ENCODE measurements at places on chromosomes 16 and 17. TPM values are rescaled to one million over a fixed set of nuclear protein-coding genes. Genes with fewer than 3 reads are reported as not detected.

DNA sequence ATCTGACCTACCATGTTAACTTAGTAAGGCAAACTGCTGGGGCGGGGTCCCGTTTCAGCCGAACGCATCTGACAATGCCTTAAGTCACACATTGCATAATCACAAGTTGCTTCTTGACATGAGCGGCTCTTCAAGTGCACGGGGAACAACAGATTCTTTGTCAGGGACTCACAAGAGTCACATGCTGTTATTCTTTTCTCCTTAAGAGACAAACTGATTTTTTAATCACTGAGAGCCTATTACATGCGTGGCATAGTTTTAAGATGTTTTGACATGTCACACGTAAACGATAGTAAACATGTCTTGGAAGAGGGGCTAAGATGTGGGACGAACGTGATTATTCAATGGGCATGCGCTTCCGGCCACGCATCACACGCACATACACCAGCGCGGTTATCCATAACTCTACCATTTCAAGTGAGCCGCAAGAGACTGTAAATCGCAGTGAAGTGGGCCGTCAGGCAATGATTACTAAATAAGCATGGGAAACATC lies 63.4 kb downstream of the ADCY9 start:
- H3K27ac ChIP-seq = no peak overlapping the region
- no peak overlapping the region for H3K4me3 ChIP-seq
- H3K4me1 ChIP-seq = no peaks in the 10 kb centered on the region
- no peak for DNase-seq
- H3K27me3 ChIP-seq = no peaks in the 10 kb centered on the region

DNA sequence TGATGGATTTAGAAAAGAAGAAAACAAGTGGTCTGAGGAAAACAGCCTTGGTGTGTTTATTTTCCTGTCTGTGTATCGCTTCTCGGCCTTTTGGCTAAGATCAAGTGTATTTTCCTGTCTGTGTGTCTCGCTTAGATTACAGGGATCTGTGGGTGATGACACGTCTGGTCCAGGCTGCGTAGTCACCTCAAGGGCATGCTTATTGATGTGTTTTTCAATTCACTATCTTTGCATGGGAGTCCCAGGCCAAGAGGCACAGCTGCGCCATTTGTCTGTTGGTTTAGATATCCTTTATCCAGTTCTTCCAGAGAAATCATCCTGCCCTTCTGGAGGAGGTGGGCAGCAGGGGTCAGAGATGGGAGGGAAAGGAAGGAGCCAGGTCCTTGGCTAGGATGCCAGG lies 47.1 kb upstream of the STH start:
- peaks cover 11% of the 10 kb centered on the region for H3K4me1 ChIP-seq
- no peak for DNase-seq
- no peak overlapping the region for H3K27ac ChIP-seq
- H3K27me3 ChIP-seq = peaks cover 3% of the 10 kb centered on the region
- no peaks in the 10 kb centered on the region for H3K36me3 ChIP-seq

GRCh38 chr17:74862108-74862901 lies 2.6 kb upstream of the GRIN2C start:
- H3K4me3 ChIP-seq = no peak overlapping the region
- no peaks in the 10 kb centered on the region for H3K36me3 ChIP-seq
- DNase-seq = peak; percentile 54
- H3K27me3 ChIP-seq = peaks cover 22% of the 10 kb centered on the region
- H3K4me1 ChIP-seq = peaks cover 29% of the 10 kb centered on the region

DNA sequence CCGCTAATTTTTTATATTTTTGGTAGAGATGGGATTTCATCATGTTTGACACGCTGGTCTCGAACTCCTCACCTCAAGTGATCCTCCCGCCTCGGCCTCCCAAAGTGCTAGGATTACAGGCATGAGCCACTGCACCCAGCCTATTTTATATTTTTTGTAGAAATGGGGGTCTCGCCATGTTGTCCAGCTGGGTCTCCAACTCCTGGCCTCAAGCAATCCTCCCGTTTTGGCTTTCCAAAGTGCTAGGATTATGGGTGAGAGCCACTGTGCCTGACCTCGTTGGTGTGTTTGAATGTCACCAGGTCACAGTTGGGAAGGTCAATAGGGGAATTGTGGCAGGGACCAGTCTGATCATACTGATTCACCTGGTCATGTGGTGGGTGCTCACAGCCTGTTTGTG lies 56.7 kb upstream of the NKD1 start:
- H3K4me1 ChIP-seq = no peaks in the 10 kb centered on the region
- H3K4me3 ChIP-seq = no peak overlapping the region
- H3K27me3 ChIP-seq = no peaks in the 10 kb centered on the region
- H3K27ac ChIP-seq = no peak overlapping the region
- no peak for DNase-seq

DNA sequence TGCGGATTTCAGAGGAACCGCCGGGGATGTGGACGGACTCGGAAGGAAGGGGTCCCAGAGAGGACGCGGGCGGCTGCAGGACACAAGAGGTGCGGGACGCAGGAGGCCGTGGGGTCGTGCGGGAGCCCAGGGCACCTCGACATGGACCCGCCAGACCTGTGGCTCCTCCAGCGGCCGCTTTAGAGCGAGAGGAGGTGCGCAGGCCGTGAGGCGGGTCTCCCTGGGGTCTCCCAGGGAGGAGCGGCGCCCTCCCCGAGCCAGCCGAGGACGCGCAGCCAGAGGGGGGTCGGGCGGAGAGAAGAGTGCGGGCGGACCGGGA lies 6.8 kb upstream of the FLYWCH1 start:
- no peaks in the 10 kb centered on the region for H3K36me3 ChIP-seq
- DNase-seq = no peak
- H3K27me3 ChIP-seq = no peaks in the 10 kb centered on the region
- H3K27ac ChIP-seq = peak overlapping the region; percentile 63
- H3K4me3 ChIP-seq = peak overlapping the region; percentile 72
- peaks cover 12% of the 10 kb centered on the region for H3K4me1 ChIP-seq

DNA sequence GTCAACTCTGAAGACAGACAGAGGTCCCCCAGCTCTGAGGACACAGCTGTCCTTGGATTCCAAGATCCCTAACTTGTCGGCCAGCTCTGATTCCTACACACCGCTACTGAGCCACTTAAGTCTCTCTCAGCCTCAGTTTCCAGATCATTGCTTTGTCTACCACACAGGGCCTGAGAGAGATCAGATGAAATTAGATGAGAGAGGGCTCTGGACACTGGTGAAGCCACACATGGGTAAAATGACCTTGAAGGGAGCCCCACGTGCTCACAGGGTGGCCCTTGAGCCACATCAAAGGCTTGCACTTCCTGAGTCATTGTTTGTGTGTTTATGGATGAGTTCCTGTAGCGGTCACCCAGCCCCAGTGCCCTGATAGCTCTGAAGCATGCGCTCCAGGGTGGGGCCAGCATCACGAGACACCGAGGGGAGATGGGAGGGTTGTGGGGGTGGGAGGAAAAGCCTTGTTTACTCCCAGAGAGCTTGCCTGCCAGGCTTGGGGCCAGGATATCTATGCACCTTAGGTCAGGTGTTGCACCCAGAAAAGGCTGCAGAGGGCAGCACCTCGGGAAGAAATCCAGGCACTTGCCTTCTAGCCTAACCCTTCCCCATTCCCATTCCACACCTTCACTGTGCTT lies 32.7 kb upstream of the SLC6A2 start:
- no peaks in the 10 kb centered on the region for H3K36me3 ChIP-seq
- no peaks in the 10 kb centered on the region for H3K27me3 ChIP-seq
- DNase-seq = no peak
- H3K4me3 ChIP-seq = no peak overlapping the region
- no peak overlapping the region for H3K27ac ChIP-seq

DNA sequence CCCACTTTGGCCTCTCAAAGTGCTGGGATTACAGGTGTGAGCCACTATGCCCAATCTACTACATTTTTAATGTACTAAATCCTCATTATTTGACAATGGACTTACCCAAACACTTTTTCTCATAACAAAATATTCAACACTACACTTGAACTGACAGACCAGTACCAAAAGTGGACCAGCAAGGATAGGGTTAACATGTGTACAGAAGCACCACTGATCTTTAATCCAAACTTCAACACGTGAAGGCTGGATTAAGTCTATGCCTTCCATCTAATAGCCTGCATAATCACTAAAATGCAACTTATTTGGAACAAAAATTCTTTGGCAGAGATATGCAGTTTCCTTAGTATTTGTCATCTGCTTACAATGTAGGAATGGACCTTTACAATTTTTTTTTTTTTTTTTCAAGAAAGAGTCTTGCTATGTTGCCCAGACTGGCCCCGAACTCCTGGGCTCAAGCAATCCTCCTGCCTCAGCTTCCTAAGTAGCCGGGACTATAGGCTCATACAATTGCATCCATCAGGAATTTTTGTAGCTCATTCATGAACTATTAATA lies 60.0 kb upstream of the BCAR1 start:
- no peaks in the 10 kb centered on the region for H3K36me3 ChIP-seq
- H3K27ac ChIP-seq = no peak overlapping the region
- H3K4me1 ChIP-seq = no peaks in the 10 kb centered on the region
- H3K4me3 ChIP-seq = no peak overlapping the region
- DNase-seq = no peak
- H3K27me3 ChIP-seq = no peaks in the 10 kb centered on the region

Gene CACNG3
- total RNA-seq = not detected

Gene NHLRC4
- 3.2 TPM for total RNA-seq

Gene TP53TG3B
- not detected for total RNA-seq

Gene OR1F1
- 0.49 TPM for total RNA-seq

All from CD4-positive, alpha-beta memory T cell (primary cell).